ENCODE measurements at places on chromosomes 5 and 9. TPM values are rescaled to one million over a fixed set of nuclear protein-coding genes. Genes with fewer than 3 reads are reported as not detected.

GRCh38 chr9:114114364-114114763, 15.3 kb upstream of the KIF12 start:
- DNase-seq: no peak

- peak; percentile 73 for DNase-seq
Observed at GRCh38 chr5:67211926-67212325, 15.3 kb upstream of the CD180 start.

DNA sequence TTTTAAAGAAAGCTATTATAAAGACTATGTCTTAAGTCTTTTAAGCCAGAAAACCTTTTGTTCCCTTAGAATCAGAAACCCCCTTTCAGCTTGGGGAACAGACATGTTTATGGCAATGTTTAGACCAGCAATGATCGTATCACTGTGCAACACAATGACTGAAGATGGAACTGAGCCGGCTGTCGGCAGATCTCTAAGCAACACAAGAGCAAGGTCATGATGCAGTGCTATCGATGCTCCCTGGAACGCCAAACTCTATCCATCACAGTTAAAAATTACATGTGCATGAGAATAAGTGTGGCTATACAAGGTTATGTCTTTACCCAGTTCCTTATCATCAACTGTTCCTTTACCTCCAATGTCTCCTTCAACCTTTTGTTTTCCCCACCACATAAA, 1.8 kb upstream of the RNF44 start:
- DNase-seq: no peak

The TARS1 gene
- total RNA-seq: 266 TPM

- no peak for DNase-seq
Observed at GRCh38 chr9:88013035-88013434, 38.7 kb upstream of the CDK20 start.

The AGXT2 gene
- total RNA-seq: not detected

GRCh38 chr5:154258531-154259217, 68.1 kb downstream of the GALNT10 start:
- no peak for DNase-seq

GRCh38 chr9:73782166-73782565, 630.5 kb downstream of the ANXA1 start:
- DNase-seq: no peak

The HK3 gene
- 0.43 TPM for total RNA-seq

- DNase-seq: no peak
Observed at GRCh38 chr9:110900456-110900855, 137.8 kb downstream of the LPAR1 start.

The OXCT1 gene
- total RNA-seq: 29.2 TPM

The NUP188 gene
- 67.3 TPM for total RNA-seq

The TGFBI gene
- total RNA-seq: 371 TPM

DNA sequence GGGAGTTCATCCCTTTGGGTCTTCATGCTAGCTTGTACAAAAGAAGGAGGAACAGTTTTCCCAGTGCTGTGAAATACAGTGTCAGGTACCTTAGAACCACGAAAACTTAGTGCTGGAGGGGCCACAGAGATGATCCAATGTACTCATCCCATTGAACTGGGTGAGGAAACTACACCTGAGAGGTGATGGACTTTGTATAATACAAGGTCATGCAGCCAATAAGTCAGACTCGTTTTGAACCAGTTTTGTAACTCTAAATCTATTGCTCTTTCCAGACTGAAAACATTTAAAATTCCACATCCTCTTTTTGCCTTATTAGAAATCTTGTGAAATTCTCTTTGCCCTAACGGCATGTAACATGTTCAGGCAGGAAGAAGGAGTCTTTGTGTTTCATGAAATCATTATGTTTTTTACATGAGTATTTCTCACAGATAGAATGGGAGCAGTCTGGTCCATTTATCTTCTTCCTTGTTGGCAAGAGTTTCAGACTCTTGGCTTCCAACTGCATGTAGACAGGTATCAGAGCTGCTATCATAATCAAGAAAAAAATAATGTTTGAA, 146.8 kb upstream of the FBXL7 start:
- DNase-seq: no peak

- no peak for DNase-seq
Observed at GRCh38 chr5:112793201-112793600, 55.5 kb downstream of the APC start.

GRCh38 chr5:133478199-133478985, 133.9 kb downstream of the FSTL4 start:
- no peak for DNase-seq

DNA sequence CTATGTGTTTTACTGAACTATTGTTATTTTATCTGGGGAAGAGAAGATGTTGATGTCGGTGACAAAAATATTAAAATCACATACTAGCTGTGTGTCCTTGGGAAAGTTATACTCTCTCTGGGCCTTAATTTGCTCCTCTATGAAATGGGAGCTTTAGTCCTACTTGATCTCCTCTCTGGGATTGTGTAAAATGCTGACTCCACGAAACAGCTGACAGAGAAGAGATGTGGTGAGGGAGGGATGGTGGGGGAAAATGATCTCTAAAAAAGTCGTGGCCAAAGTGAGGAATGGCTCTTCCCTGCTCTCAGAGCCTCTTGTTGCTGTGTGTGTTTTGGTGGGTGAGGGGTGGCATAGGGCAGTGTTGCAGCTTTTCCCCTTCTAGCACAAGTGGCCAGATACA, 173.7 kb downstream of the MELK start:
- no peak for DNase-seq

DNA sequence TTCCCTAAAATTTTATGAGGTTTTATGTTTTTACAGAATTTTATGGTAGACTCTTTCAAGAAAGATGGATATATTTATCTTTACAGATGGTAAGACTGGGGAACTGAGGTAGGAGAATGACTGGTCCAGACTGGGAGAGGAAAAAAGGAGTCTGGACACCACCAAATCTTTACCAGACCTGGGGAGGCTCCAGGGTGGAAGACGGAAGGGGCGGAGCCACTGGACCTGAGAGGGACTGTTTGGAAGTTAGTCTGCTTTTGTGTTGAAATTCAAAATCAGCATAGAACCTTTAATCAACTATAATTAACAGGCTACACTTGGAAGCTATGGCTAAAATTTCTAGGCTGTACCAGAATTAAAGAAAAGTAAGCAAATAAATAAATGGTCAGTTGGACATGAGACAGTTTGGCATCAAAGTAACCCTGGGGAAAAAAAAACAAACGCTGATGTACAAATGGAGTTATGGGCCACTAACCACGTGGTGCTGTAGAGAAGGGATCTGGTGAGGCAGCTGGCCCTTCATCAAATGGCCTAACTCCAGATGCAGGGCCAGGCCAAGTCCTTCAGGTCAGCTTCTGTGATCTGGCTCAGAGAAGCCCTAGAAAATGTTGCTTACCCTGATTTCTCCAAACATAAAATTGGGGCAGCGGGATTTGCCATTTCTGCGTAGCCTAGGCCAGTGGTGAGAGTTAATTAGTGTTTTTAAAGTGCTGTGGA, 155.1 kb downstream of the ARSB start:
- DNase-seq: no peak

The CDH9 gene
- not detected for total RNA-seq

The CERCAM gene
- 49.1 TPM for total RNA-seq

The ACOT12 gene
- total RNA-seq: not detected

The PCDHB15 gene
- 0.07 TPM for total RNA-seq

The GPR150 gene
- not detected for total RNA-seq

The MLLT3 gene
- total RNA-seq: 29.3 TPM

DNA sequence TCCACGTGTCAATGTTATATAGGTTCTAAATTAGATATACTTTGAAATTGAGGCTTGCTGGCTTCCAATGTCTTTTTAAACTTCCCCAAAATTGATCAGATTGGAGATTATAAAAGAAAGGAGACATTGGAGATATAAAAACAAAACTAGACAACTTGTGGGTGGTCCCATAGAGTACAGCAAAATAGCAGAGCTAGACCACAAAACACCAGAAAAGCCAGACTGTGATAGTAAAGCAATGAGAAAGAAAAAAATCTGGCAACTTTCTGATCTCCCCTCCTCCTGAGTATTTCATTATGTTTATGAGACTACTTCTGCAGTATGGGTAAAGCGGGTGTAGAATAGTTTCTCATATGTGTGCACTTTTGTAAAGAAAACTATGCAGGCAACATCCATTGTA, 713.8 kb upstream of the MEF2C start:
- no peak for DNase-seq

The PAPPA gene
- total RNA-seq: 2.5 TPM

The PCDHGA12 gene
- total RNA-seq: 1.9 TPM

The HMMR gene
- 19.5 TPM for total RNA-seq

DNA sequence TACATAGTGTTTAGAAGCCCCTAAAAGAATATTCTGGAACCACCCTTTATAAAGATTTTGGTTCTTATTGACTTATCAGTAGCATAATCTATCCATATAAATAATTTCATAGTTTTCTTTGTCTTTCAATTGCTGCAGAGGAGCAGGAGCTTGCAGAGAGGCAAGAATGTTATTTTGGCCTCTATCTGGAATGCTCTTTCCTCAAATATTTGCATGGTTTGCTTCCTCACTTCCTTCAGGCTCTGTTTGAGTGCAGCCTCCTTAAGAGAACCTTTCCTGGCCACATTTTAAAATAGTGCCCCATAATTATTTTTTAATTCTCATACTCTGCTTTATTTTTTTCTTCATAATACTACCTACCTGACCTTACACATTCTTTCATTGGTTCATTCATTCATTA, 1.5 kb downstream of the C5 start:
- no peak for DNase-seq

The NTNG2 gene
- total RNA-seq: not detected

DNA sequence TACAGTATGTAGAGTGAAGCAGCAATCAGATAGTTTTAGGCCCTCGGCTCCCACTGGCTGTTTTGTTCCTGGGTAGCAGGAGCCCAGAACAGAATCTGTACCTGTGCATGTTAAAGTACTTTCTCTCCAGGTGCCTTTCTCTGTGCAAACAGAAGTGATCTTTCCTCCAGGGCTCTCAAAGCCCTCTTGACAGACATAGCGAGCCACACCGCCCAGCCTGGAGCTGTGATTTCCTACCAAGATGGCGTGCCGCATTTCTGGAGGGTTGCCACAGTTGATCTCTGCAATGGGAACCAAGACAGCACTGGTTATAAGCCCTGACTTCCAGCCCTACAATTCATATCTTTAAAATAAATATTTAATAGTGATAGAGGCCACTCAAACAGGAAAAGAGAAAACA, 50.9 kb downstream of the SUSD1 start:
- DNase-seq: no peak

DNA sequence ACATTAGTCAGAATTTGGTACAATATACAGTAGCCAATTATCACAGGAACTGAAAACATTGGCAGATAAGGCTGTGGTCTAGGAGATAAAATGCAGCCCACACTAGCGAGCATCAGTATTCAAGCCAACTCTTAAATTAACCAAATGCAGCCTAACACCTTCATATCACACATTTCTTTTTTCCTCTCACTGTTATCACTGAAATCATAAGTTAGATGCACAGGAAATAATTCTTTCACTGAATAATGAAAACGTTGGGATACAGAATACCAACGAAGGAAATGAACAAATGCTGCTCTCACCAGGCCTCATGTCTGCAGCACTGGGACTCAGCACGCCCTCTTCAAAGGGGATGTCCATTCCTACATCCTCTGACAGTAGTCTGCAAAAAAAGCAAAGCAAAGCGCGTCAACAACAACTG, 109.1 kb upstream of the PCA3 start:
- no peak for DNase-seq

DNA sequence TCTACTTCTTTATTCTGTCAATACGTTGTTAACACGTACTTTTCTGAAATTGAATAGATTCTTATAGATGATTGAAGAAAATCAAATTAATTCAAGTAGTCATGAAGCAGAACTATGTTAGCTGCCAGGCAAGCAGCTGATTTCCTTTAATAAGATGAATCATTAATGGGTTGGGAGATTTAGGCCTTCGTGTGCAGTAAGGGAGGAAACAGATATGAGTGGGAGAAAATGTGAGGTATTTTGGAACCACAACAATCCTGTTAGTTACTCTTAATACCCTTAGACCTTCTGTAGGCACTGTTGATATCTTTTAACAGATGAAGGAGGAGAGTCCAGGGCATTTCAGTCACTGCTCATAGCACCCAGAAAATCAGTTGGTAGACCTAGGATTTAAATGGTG, 121.0 kb downstream of the AOPEP start:
- DNase-seq: peak; percentile 84

DNA sequence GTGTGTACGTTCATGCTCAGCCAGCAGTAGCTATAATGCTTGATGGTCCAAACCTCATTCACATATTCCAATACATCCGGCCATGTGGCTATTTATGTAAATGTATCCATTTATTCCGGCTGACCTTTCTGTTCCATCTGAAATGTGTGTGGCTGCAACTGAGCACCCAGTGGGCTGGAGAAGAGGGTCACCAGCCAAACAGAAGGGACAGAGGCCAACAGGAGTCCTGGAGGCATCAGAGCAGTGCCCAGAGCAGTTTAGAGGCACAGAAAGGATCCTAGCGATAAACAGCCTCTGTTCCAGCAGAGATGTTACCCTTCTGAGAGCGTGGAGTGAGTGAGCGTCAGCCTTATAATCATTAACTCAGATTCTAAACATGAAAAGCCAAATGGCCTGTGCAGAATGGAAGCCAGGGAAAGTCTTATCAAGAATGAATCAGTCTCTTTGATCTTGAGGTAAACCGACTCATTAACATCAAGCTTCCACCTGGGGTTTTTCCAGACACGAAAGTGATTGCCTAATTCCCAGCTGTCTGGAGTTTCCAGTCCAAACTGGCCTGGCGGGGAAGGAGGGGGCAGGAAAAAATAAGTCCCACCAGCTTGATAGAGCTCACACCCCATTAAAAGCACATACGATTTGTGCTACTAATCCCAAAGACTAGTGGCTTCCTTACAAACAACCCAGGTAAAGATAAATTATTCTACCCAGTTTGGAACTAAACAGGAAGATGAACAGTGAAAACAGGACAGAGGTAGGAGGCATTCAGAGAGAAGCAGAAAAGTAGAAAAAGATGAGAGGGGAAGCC, 55.7 kb downstream of the SUSD1 start:
- DNase-seq: peak; percentile 99

DNA sequence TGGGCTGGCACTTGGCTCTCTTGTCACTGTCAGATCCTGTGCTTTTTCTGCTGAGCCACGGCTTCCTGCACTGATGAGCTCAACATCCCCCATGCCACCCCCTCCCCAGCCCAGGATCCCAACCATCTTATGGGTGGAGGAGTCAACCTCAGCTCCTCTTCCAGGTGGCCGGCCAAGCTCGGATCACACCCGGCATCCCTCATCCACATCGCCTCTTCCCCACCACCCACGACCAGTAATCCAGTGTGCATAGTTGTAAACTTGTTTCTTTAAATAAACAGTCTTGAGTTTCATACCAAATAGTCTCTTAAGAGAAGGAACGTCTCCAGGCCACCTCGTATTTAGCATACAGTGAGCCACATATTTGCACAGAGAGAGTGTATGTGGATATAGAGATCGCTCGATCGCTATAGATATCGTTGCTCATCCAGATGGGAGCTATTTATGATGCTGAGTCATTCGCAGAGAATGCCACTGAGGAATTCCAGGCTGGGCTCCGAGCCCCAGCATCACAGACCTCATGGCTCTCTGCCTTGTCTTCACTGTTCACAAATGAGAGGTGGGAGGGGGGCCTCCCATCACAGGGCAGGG, 61.8 kb upstream of the CPLX2 start:
- no peak for DNase-seq

Measured in epithelial cell of proximal tubule (primary cell).